ENCODE measurements at places on chromosomes 3 and 15. TPM values are rescaled to one million over a fixed set of nuclear protein-coding genes. Genes with fewer than 3 reads are reported as not detected.

DNA sequence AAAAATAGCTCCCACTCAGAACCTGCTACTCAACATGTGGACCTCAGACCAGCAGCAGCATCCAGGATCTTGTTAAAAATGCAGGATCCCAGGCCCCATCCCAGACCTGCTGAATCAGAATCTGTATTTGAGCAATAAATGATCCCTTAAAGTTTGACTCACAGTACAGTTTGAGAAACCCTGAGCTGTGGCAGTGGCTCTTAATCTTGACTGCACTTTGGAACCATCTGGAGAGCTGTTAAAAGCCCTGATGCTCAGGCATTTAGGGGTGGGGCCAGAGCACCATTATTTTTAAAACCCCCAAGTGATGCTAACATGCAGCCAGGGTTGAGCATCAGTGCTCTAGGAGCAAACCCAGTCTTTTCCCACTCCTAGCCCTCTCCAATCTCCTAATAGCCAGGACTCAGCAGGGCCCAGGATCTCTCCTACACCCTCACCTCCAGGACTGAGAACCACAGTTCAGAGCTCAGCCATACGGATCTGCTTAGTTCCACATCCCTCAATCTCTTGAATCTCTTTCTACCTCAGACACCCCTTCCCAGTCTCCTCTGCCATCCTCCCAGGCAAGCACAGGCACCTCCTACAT lies 10.2 kb downstream of the RFTN1 start:
- no peak for DNase-seq

DNA sequence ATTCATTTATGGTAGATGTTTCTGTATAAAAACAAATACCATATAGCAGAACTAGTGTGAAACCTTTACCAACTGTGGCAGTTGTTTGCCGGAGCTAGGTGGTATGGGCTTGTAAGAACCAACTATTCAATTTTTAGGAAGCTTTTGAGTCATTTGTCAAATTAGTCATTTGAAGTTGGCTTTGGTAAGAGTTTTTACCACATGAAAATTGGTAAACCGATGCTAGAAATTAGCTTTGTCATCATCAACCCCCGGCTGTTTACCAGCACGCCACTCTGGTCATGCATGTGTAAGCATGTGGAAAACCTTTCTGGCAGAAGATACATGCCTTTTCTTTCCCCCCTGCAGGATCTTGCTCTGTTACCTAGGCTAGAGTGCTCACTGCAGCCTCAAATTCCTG lies 63.3 kb downstream of the IL1RAP start:
- DNase-seq, result no peak

DNA sequence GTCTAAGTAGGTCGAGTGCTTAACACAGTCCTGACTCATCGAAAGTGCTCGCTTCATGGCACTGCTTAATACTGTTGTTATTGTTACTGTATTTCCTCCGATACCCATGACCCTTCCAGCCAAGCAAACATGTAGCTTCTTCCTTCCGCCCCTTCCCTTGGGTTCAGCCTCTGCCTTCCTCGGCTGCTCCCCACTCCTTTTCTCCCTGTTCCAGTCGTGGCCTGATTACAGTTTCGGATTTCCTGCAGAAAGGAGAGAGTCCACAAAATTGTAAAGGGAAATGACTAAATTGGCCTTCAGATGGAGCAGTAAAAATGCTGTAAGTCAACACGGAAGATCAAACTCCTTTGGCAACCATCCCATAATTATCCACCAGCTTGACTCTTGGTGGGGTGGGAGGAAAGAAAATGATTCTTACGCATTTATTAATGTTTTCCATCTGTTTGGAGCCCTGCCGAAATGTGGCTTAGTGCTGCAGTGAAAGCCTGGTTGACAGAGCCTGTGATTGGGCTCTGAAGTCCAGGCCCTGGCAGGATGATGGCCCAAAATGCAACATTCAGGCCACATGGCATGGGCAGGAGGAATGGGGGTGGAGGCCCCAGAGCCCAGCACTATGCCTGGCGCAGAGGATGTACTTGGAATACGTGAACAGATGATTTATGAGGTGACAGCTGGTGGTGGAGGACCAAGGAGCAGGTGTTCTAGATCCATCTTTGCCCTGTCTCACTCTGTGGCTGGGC lies 37.6 kb downstream of the FAM3D start:
- no peak for DNase-seq

GRCh38 chr3:150662410-150663200 lies 41.1 kb downstream of the ERICH6 start:
- no peak for DNase-seq

- no peak for DNase-seq
These were observed 121.0 kb downstream of the GREM1 start for GRCh38 chr15:32838820-32839219.

DNA sequence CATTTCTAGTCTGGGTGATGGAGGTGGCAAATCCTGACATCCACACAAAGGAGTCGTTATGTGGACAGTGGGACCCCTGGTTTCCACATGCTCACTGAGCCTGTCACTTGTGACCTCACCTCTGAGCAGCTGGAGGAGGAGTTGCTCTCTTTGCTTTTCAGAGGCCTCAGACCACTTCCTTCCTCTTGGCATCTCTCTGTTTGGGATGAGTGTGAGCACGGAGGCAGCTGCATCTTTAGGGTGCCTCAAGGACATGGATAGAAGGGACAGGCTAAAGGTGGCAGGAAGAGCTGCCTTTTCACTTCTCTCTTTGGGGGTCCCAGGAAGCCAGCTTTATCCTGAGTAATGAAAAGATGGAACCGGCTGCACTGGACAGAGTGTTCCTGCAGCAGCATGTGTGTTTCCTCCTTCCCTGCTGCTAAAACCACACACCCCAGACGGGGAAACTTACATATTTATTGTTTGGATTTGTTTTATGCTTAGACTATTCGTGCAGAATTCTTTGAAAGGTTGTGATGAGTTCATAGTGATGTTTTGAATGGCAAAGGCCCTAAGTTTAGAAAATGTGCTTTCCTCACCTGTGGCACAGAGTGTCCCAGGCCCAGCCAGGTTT lies 31.8 kb downstream of the GPR171 start:
- no peak for DNase-seq

GRCh38 chr3:183151086-183151485 lies 11.4 kb downstream of the LAMP3 start:
- DNase-seq, result no peak

DNA sequence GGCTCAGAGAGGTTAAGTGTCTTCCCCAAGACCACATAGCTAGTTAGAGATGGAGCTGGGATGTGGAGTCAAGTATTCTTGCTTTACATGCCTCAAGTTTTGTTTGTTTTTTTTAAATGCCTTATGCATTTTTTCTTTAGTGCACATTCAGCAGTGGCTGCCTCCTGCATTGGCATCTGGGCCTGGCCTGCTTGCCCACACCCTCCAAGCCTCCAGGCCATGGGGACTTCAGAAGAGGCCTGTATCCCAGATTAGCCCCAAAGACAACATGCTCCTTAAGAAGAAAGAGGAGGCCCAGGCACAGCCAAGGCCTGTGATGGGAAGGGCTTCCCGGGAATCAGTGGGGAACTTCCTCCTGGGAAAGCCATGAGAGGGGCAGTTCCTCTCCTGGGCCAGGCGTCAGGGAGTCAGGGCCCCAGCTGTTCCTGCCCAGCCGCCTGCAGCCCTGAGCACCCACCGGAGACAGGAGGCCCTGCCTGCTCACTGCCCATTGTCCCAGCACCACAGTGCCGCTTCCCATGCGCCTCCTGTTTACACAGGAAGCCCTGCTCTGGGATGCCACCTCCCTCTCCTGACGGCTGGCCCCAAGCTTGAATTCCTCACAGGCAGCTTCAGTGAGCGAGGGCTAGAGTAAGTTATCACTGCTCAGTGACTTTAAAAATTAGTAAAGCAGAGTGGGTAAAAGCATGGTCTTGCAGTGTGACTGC lies 16.0 kb downstream of the FOXL2NB start:
- DNase-seq, result no peak

DNA sequence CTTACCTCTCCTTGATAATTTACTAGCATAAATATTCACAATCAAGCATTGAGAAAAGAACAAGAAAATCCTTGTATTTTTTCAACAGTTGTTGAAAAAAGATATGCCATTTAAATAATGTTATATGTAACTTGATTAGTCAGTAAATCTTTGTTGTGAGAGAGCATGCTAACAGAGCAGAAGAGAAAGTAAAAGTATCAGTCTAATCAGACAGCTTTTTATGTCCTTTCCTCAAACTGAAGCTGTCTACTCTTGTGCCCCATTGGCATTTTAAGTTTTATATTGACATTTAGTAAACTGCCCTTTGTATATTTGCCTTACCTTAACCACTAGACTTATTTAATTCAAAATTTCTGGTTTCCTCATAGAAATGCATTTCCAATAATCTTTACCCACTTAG lies 668.7 kb downstream of the OTOL1 start:
- no peak for DNase-seq

DNA sequence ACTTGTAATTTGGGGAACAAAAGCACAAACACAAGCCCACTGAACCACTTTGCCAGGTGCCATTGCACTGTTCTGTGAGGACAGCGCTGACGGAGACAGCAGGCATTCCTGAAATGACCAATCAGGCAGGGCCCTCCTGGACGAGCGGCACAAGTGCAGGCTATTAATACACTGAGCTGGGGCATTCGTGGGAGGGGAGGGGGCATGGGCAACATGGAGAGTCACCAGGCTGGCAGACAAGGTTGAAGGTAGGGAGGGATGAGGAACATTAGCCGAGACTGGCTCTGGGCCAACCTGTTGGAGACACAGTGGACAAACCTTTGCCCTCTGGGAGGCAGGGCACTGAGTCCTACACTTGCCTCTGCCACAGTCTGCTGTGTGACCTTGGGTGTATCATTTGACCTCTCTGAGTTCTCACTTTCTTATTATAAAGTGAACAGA lies 45.6 kb downstream of the NOX5 start:
- peak; percentile 74 for DNase-seq

The FANCD2OS gene
- not detected for total RNA-seq

The AP4E1 gene
- 6.4 TPM for total RNA-seq

The LRRC34 gene
- 1.6 TPM for total RNA-seq

The EXOSC7 gene
- total RNA-seq, result 23.1 TPM

The SLC15A2 gene
- total RNA-seq, result 3.9 TPM

The MCCC1 gene
- total RNA-seq, result 50.6 TPM

The PLXNB1 gene
- total RNA-seq, result 45.4 TPM

The PLIN1 gene
- total RNA-seq, result 17.6 TPM

The SPTSSB gene
- total RNA-seq, result 0.57 TPM

Data from Right ventricle myocardium inferior (tissue), 1 donor.